ENCODE measurements at places on chromosomes 4 and X.

DNA sequence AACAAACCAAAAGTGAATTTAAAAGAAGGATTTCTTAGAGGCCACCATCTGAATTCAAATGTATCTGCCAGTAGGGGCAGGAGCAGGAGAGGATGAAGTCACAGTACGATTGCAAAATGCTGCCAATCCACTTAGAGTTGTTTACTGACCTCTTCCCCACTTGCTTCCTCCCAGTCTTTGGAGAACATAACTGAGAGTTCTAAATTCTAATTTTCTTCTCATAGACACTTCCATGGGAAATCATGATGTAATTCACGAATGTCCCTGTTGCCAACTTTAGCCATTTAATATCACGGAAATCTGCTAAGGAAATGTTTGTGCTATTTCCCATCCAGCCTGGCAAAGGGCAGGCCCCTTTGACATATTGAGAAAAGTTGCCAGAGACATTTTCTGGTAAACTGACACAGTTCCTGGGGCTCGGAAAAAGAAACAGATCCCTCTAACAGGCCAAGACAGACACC lies 33.6 kb upstream of the NOCT start:
- peak; percentile 21 for DNase-seq

DNA sequence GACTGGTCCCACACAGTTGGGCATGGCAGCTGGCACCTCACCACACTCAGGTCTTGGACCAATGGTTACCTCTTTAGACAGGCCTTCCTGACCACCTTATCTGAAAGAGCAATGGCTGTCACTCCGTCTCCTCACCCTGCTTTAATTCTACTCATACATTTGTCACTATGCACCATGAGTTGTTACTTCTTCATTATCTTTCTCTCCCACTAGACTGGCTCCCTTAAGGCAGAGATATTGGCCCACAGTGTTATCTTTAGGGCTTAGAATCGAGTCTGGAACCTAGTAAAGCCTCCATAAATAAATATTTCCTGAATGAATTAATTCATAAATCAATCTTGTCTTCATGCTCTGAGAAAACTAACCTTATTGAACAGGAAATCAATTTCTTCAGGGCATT lies 46.6 kb downstream of the DCHS2 start:
- DNase-seq: no peak

GRCh38 chr4:152309418-152309817 lies 226.5 kb downstream of the FBXW7 start:
- no peak for DNase-seq

DNA sequence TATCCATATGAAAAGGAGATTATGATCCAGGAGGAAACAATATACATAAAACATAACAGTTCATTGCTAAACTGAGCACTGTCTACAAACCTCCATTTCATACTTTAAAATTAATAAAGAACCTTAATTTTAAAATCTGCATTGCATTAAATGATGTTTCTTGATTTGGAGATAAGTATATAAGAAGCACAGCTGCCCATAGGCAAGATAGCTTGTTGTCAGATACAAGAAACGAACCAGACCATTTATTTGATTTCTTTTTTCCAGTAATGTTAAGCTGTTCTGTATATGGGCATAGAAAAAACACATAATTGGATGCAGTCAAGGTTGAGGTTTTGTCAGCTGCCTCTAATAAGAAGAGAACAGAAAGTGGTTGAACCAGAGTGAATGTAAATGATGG lies 6.4 kb downstream of the GUF1 start:
- DNase-seq: no peak

DNA sequence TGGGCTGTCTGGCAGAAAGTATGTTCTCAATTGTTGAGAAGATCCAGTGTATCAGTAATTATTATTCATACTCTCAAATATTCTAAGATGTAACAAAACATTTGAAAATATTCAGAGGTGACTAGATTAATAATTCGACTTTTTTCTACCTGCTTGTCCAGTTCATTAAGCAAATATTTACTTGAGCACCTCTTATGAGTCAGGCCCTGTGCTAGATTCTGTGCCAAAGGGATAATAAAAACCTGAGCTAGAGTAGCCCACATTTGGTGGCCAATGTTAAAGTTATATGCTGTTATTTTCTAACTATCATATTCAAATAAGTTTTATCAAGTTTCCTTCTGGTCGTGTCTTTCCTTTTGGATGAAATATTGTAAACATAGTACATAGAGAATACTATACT lies 58.5 kb downstream of the ARHGAP10 start:
- no peak for DNase-seq

GRCh38 chrX:3010532-3010931 lies 4.2 kb downstream of the ARSH start:
- no peak for DNase-seq

GRCh38 chrX:42857766-42858165 lies 79.8 kb upstream of the PPP1R2C start:
- no peak for DNase-seq

DNA sequence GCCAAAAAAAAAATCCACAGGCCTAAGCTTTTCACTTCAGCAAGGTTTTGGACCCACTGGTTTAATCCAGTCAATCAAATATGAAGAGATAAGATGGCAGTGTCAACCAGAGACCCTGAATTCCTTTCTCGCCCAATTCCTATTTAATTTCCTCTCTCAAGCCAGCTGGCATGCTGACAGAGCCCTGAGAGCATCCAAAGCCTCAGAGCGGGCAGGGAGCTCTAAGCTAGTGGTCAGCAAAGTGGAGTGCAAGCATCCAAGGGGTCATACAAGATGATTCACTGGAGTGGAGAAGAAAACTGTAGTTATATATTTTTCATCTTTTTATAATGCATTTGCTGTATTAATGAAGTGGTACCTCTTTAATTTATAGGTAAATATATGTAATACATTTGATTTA lies 37.8 kb upstream of the PRPS2 start:
- no peak for DNase-seq

DNA sequence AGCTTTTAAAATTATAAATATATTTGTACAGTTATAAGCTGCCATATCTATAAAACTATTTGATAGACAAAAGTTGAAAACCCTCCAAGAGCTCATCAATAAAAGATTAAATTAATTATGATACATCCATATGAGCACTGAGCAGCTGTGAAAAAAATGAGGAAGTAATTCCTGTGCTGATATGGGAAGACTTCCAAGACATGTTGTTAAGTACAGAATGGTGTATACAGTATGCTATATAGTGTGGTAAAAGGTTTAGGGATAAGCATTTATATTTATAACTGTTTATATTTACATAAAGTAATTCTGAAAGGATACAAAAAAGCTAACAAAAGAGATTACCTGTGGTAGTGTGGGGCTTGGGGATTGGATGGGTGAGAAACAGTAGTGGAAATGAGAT lies 92.8 kb upstream of the BMP2K start:
- DNase-seq: no peak

GRCh38 chr4:16259889-16260246 lies 33.6 kb upstream of the TAPT1 start:
- no peak for DNase-seq

- DNase-seq: no peak
Observed at GRCh38 chrX:129720741-129721140, 18.0 kb upstream of the XPNPEP2 start.

- no peak for DNase-seq
Observed at GRCh38 chr4:162804351-162804924, 362.3 kb downstream of the NAF1 start.

GRCh38 chrX:43005561-43005960 lies 227.6 kb upstream of the PPP1R2C start:
- no peak for DNase-seq

- no peak for DNase-seq
Observed at GRCh38 chr4:5096261-5096660, 45.0 kb downstream of the STK32B start.

- DNase-seq: no peak
Observed at GRCh38 chr4:44368413-44369167, 80.0 kb downstream of the KCTD8 start.

DNA sequence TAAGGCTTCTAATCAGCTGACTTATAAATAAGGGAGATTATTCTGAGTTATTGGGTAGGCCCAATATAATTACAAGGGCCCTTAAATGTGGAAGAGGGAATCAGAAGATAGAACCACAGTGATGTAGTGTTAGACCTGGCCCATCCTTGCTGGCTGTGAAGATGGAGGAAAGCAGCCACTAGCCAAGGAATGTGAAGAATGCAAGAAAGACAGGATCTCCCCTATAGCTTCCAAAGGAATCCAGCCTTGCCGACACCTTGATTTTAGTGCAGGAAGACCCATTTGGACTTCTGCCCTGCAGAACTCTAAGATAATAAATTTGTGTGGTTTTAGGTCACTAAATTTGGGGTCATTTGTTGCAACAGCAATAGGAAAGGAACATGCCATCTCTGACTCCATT lies 150.6 kb downstream of the SPATA18 start:
- DNase-seq: no peak

DNA sequence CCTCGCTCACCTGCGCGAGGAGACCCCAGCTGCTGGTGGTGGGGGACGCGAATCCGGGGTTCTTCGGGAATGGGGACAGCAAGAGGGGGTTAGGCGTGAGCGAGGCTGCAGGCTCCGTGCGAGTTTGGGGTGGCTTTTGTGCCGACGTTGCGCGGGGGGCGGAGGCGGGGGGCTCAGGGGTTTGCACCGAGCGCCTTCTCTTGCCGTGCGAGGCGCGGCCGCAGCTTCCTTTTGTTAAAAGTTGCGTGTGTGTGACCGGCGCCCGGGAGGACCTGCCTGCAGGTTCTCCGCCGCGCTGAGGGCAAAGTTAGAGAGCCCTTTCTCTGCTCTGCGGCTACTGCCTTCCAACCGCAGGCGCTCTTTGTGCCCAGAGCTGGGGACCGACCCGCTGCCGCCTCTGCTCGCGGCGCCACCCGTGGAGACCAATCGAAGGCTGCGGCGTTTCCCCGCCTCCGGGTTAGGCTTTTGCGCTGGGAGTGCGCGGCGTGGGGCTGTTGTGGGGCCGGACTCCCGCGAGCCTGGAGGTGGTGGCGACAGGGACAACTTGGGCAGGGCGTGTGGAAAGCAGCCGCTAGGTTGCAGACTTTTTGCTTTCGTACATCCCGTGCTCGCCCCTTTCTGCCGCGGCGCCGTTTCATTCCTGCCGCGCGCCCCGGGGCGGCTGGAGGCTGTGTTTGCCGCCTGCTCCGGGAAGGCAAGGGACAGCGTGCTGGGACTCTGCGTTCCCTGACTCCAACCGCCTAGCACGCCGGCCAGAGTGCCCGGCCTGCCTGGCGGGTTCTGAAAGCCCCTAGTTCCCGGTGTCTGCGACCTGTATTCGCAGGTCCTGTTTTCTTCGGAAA lies 716 bp downstream of the KIT start:
- no peak for DNase-seq

DNA sequence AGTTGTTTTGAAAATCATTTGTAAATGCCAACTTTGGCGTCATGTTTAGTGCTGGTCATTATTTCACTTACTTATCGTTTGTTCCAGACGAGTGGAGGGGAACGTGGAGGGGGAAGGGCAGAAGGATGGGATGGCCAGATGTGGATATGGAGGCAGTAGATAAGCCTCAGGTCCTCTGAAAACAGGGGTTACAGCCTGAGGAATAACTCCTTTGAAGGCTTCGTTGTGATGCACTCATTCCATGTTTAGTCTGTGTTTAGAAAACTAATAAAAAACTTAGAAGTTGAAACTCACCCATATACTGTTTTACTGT lies 1.1 kb downstream of the MOB1B start:
- DNase-seq: no peak

DNA sequence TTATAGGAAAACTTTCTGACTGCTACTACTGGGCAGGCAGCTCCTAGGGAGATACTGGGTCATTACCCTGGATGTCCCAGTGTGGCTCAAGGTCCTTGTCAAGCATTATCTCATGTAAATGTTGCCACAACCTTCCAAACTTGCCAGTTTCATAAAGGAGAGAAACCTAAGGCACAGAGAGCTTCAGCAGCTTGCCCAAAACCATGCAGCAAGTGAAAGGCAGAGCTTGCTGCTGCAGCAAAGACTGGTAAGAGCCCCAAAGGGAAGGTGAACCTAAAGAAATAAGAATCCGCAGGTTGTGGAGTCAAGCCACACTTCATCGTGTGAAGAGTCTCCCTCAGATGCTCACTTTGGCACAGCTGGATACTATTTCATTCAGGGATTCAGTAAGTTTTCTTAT lies 2.3 kb downstream of the MPP1 start:
- DNase-seq: no peak

- DNase-seq: no peak
Observed at GRCh38 chr4:118745357-118745756, 60.2 kb downstream of the METTL14 start.

DNA sequence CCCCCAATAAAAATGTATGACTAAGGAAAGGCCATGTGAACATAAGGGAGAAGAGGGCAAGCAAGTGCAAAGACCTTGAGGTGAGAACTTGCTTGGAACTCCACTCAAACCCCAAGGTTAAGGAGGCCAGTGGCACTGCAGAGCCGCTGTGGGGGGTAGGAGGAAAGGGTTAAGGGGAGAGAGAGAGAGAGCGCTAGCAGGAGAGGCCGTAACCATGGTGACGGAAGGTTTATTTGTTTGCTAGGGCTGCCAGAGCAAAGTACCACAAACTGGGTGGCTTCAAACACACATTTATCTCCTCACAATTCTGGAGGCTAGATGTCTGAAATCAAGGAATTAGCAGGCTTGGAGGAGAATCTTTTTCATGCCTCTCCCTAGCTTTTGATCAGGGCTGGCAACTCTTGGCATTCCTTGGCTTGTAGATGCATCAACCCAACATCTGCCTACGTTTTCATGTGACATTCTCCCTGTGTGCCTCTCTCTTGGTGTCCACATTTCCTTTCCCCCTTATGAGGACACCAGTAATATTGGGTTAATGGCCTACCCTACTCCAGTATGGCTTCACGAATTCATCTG lies 35.2 kb downstream of the SMIM20 start:
- DNase-seq: no peak

DNA sequence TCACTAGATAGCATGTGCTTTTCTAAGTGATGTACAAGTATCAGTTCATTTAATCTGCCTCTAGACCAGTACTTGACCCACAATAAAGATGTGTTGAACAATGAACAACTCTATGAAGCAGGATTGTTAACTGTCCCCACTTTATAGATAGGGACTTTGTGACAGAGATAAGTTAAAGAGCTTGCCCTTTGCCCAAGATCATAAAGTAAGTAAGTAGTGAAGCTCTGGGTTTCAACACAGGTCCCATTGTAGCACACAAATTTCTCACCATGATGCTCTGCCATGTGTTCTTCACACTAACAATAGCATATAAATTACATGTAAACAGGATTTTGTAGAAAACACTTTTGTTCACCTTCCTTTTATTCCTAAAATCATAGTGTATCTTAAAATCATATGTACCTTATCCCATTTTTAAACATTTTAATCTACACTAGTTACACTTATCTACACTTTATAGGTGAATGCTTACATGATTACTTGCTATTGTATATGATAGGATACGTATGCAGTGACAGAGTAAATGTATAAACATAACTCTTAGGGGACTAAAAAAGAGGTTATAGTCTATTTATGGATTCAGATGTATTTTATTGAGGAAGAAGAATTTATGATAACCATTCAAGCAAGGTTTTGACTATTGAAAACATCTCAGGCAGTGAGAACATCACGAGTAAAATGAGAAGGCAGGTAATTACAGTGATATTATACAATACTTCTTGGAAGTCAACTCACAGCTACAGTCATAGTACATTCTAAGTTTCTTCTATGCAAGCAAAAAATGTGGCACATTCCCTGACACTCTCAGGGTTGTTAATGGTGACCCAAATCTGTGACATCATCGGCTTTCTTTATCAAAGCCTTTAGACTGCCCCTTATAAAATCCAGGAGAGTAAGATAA lies 2275.1 kb downstream of the PCDH7 start:
- DNase-seq: no peak

GRCh38 chr4:2963966-2964471 lies 648 bp downstream of the GRK4 start:
- DNase-seq: no peak

- DNase-seq: no peak
Observed at GRCh38 chrX:46994096-46994495, 81.9 kb downstream of the JADE3 start.

GRCh38 chr4:7808752-7809151 lies 130.9 kb downstream of the AFAP1 start:
- DNase-seq: no peak
